ENCODE measurements at places on chromosomes 6 and 20.

DNA sequence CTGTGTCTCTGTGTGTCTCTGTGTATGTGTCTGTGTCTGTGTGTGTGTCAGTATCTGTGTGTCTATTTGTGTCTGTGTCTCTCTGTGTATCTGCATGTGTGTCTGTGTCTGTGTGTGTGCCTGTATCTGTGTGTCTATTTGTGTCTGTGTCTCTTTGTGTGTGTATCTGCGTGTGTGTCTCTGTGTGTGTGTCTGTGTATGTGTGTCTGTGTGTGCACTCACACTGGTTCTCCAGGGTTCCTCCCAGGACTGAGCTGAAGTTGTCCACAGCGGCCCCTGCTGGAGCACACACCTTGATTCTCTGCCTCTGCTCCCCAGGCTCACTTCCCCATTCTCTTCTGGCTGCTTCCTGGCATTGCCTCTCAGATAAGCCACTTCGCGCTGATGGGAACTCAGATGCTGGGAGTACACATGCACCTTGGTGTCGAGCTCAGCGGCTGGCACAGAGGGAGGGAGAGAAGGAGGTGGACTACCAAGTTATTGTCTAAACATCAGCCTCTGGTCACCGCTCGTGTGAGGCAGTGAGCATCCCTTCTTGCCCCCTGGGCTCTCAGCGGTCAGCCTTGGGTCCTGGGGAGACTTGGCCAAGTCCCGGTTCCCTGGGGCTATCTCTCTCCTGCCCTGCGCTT, 104.9 kb upstream of the NXT1 start:
- DNase-seq: peak; percentile 77

- DNase-seq: no peak
These were observed 62.2 kb downstream of the MYLK4 start for GRCh38 chr6:2688401-2689064.

- DNase-seq: no peak
These were observed 29.9 kb upstream of the PREP start for GRCh38 chr6:105432797-105433196.

DNA sequence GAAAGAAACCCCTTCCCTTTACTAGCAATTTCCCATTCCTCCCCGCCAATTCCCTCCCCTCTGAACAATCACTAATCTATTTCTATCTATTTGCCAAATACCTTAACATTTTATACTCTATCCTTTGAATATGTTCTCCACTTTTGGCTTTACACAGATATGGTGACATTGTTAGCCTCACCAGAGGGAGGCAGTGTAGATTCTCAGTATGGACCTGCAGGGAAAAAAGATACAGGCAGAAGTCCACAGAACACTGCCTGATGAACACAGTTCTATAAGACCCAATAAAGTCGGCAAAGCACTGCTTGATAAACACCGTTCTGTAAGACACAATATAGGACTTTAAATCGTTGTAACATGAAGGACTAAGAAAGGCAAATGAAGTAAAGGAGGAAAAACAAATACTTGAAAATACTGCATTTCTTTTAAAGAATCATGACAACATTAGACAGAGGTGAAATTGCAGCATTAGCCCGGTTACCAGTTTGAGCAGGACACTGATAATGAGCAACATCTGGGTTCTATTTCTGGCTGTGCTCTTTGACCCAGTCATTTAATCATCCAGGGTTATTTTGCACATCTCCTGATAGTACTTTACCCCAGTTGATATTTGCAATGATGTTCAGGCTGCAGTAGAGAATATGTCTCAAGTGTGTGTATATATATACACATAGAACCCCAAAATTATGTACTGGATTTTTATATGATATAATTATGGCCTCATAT, 296.8 kb downstream of the UTRN start:
- no peak for DNase-seq

GRCh38 chr6:47250302-47250701, 59.4 kb downstream of the TNFRSF21 start:
- DNase-seq: no peak

DNA sequence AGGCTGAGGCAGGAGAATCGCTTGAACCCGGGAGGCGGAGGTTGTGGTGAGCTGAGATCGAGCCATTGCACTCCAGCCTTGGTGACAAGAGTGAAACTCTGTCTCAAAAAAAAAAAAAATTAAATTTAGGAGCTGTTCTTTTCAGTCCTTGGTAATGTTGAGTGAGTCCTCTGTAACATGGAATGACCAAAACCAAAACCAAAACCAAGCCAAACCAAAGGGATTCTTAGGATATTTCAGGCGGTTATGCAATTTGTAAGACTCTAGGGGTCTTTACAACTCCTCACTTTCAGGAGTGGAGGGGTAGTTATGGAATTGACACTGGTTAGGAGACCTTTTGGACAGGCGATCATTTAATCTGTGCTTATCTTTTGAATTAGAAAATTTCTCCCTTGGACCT, 15.8 kb downstream of the TIAM2 start:
- no peak for DNase-seq

DNA sequence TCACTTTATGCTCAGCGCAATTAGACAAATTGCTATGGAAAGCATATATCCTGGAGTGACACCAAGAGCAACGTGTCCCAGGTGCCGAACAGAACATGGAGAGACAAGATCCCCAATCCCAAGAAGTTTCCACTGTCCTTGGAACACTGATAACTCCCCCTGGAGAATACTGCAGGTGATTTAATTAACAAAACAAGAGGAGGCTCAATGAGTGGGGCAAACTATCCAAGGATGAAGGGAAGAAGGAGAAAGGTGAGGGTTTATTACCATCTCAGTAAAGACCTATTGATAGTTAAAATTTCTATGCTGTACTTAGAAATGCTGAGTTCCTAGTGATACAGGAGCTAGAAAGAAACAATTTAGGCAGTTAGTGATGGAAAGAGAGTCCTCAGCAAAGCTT, 35.7 kb downstream of the EDN1 start:
- DNase-seq: no peak

- DNase-seq: no peak
These were observed 6.3 kb downstream of the ADGRG6 start for GRCh38 chr6:142307963-142308748.

DNA sequence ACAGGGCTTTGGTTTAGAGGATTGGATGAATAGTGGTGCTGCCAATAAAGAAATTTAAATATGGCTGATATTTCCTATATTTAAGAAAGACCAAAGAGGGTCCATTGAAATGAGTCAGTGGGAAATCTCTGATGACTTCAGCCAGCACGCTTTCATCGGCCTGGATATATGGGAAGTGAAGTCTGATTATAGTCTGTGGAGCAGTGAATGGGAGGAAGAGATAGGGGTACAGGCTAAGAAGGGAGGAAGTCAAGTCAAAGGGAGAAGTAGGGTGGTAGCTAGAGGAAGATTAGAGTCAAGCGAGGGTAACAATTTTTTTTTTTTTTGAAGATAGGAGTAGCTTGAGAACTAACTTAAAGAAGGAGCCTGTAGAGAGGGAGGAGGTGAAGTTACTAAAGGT, 22.7 kb downstream of the SLC16A10 start:
- no peak for DNase-seq

- no peak for DNase-seq
These were observed 69.7 kb downstream of the HIVEP1 start for GRCh38 chr6:12081771-12082170.

DNA sequence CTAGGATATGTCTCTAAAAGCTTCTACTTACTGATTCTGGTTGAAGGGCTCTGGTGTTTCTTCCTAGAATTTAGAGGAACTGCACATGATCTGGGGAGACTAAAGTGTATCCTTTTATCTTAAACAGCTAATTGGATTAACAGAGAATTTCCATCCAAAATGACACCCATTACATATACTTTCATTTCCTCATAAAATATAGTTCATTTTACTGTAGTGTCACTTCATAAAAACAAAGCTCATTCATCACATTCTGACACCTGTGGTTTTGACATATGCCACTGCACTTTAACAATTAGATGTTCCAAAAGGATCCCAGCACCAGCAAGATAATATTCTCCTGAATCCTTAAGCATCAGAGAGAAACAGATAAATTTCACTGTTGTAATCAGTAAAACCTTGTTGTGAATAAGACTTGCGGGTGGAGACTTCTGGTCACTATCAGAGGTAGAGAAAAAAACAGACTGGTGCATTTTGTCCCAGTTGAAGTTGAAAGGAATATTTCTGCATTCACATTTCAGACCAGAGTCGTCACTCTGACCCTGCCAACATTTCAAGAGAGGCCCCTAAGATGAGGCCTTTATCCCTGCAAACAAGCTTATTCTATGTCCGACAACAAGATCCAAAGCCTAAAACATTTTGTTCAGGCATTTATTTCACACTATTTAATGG, 175.3 kb upstream of the BMP5 start:
- no peak for DNase-seq

- peak; percentile 47 for DNase-seq
These were observed 41.4 kb downstream of the DTNBP1 start for GRCh38 chr6:15621203-15622044.

DNA sequence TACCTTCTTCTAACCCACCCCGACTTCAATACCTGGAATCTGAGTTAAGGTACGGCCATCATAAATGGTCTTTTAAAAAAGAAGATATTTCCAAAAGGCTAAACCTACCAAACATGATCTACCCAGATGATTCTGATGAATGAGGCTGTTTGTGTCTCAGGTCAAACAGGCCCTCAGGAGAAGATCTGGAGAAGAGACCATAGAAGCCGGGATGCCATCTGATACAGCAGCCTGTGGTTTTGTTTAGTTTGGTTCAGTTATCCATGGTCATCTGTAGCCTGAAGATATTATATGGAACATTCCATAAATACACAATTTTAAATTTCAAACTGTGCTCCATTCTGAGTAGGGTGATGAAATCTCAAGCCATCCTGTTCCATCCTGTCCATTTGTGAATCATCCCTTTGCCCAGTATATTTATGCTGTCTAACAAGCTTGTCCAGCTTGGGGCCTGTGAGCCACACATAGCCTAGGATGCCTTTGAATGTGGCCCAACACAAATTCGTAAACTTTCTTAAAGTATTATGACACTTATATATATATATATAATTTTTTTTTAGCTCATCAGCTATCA, 4.0 kb upstream of the CAP2 start:
- DNase-seq: no peak

DNA sequence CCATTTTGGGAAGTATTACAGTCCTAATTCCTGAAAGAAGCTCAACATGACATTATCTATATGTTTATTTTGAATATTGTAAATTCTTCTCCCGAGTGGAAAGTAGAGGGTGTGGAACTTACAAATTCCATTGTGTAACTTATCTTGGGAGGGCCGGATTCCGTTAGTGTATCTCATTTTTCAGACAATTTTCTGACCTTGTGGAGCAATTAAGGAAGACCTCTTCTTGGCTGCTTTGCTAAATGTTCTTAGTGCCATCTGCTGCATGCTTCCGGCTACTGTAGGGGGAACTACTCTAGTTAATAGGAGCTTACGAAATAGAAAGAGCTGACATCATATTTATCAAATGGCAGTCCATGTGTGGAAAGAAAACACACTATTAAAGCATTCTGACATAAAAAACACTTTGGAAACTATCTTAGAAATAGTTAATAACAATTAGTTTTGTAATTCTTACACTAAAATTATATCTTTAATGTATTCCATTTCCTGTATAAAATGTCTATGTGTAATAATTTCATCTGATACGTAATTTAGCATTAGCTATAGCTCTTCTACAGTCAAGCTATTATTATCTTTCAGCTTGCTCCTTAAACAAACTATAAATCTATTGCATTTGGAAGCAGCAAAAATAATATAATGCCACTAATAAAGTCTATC, 41.5 kb upstream of the KCNQ5 start:
- DNase-seq: no peak

DNA sequence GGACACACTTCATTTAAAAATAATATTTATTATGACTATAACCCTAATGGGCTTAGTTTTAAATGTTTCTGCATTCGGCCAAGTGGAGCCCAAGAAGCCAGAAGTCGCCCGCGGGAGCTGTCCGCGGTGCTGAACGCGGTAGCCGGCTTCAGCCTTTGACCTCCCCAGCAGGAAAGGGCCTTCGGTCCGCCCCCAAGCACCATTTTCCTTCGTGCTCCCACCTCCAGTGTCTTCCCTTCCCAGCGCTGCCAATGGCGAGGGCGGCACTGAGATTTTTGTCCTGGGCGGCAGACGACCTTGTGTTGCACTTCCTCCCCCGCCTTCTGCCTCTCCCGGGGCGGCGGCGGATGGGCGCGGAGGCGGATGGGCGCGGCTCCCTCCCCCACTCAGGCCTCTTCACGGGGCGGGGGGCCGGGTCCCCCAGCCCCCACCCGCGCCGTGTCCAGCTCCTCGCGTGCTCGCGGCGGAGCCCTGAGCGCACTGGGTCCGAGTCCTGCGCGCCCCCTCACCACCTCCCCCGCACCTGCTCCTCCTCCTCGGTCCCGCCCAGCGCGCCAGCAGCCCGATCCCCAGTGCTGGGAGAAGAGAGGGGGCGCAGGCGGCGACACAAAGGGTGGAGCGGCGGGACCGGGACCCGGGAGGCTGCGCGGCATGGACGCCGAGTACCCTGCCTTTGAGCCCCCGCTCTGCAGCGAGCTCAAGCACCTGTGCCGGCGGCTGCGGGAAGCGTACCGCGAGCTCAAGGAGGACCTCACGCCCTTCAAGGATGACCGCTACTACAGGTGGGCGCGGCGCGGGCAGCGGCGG, 23.6 kb upstream of the TMEM181 start:
- DNase-seq: peak; percentile 80

DNA sequence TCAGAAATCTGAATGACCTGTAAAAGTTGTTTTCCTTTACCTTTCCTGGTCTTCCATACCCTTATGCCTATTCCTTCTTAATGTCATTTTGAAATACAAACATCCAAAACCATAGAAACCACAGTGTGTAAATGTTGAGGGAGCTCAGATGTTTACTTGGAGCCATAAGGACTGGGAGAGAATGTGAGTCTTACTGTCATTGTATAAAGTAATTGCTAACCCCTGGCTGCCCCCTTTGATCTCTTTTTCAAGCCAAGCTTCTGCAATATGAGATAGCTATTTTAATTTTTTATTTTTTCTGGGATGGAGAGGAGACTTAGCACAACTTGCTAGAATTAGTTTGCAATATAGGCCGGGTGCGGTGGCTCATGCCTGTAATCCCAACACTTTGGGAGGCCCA, 124.4 kb upstream of the AKIRIN2 start:
- DNase-seq: no peak

- DNase-seq: no peak
These were observed 12.5 kb downstream of the ID1 start for GRCh38 chr20:31617432-31618104.

- no peak for DNase-seq
These were observed 49.8 kb upstream of the ENPP5 start for GRCh38 chr6:46220352-46221221.
